ENCODE measurements at places on chromosomes 16 and 17.
A peak's percentile ranks its signal among the peaks of the same experiment; 100 is the strongest.

DNA sequence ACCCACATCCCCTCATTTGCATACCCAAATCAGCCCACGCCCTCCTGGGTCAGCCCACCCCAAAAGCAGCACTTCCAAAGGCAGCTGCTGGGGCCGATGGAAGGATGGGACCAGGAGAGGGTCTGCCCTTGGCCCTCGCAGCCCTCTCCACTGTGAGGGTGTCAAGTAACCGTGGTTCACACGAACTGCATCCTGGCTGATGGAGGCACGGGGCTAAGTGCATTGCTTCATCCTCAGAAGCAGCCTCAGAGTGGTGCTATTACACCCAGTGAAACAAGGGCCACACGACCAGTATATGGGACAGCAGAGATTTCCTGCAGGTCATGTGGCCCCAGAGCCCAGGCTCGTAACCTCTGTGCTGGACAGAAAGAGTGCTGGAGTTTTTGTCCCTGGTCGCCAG lies 13.2 kb upstream of the ATP2A3 start:
- DNase-seq, result no peak

DNA sequence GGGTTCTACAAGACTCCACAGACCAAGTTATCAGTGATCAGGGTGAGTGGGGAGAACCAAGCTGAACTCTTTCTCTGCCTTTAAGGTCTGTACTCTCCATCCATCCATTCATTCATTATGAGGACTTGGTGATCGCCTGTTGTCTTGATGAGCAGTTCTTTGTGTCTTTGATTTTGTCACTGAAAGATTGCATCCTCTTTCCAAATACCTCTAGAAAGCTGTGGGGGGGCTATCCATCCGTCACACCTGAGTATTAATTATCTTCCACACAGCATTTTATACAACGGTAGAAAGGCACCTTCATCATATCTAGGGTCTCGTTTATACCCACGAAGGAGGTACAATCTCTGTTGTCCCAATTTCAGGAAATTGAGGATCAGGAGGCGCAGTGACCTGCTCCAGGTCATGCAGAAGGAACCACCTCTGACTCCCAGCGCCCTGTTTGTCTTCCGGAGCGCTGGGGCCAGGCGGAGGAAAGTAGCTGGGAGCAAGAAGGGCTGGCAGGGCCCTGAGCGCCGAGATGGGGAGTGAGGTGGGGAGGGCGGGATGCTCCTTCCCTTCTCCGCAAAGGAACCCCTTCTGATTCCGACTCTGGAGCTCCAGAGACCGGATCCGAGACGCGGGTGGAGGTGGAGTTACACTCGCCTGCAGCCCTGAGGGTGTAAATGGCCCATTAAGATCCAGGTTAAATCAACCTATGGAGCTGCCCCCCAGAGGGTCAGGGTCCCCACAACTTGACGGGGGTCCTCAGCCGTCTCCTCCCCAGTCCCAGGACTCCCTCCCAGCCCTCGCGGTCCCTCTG lies 605 bp upstream of the ABAT start:
- no peak for DNase-seq

GRCh38 chr16:65117811-65118448 lies 3.9 kb downstream of the CDH11 start:
- peak; percentile 84 for DNase-seq

- no peak for DNase-seq
These were observed 267.3 kb downstream of the MAP2K4 start for GRCh38 chr17:12287953-12288352.

DNA sequence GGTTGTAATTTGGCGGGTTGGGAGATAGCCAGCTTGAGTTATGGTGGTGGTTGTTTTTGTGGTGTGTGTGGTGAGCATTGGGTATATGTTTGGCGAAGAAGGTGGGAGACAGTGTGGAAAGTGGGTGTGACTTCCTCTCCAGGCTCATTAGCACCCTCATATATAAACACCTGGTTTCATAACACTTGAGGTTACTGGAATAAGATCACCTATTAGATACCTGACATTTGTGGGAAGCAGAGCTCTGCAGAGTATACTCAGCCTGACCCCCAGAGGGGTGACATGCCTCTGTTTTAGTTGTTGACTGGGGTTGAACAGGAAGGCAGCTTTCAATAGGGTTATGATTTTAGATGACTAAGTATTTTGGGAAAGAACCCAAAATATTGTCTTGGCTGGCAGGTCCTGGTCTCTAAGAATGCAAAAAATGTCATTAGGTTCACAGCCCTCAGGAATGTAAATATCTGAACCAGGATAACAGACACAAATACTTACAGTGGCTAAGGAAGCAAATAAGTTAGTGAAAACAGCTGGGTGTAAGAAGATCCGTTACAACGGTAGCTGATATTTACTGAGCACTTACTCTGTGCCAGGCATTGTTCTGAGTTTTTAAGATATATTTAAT lies 18.3 kb upstream of the EFCAB13 start:
- peak; percentile 40 for DNase-seq

- no peak for DNase-seq
These were observed 2.9 kb upstream of the BCL6B start for GRCh38 chr17:7019839-7020519.

- peak; percentile 91 for DNase-seq
These were observed 13.5 kb upstream of the CBX8 start for GRCh38 chr17:79810130-79811010.

DNA sequence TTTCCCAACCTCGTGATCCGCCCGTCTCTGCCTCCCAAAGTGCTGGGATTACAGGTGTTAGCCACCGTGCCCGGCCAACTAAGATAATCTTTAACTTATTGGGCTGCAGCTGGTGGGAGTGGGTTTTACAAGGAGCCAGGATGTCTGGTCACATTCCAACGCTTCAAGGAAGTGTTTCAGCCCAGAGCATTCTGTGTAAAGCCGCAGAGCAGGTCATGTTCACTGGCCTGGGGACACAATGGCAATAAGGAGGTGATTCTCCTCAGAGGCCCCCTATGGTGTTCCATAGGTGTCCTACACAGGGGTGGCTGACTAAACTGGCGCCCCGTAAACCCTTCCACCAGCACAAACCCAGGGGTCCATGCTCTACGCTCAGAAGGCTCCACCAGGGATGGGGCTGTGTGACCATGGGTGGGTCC lies 1.2 kb downstream of the QPRT start:
- no peak for DNase-seq

- DNase-seq, result no peak
These were observed 16.0 kb upstream of the WIPF2 start for GRCh38 chr17:40203131-40203530.

DNA sequence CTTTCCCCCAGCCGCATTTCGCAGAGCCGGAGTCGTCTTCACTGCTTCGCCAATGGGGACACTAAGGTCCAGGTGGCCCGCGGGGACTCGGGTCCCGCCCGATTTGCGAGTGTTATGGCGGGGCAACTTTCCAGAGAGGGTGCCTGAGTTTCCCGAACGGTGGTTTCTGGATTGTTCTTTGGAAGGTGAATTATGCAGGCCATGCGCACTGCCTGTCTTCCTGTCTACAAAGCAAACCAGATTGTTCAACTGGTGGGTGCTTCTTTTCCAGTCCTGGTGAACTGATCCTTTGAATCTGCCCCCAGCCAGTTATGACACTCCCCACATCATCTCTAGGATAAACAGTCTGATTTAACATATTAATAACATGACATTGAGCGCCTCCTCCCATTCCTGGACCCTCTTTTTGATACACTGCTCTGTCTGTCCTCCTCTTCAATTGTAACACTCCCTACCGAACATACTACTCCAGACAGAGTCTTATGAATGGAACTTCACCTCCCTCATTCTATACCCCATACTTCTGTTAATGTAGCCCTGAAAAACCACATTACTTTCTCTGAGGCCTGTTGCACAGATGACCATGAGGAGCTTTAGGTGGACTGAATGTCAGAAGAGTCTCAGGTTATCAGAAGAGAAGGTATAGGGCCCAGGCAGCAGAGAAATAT lies 159.0 kb downstream of the RAB11FIP4 start:
- peak; percentile 24 for DNase-seq

DNA sequence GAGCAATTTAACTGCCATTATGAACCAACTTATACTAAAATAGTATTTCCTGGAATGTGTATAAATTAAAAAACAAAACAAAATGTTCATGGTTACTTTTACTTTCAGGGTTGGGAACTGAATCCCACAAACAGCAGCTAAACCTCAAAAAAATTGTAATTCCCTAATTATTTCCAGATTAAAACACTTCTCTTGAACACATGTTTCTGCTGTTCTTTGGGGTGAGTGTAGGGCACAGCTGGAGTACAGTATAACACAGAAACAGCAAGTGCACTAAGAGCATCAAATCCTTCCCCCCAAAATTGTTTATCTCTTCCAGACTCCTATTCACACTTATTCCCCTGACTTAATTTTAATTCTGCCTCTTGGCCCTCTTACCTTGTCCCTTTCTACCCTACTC lies 56.4 kb downstream of the KANSL1 start:
- DNase-seq, result no peak

GRCh38 chr17:34547453-34548063 lies 31.8 kb upstream of the TMEM132E start:
- DNase-seq, result no peak

GRCh38 chr16:50069060-50069459 lies 3.3 kb downstream of the HEATR3 start:
- no peak for DNase-seq

- no peak for DNase-seq
These were observed 847 bp downstream of the CKLF start for GRCh38 chr16:66553223-66553622.

DNA sequence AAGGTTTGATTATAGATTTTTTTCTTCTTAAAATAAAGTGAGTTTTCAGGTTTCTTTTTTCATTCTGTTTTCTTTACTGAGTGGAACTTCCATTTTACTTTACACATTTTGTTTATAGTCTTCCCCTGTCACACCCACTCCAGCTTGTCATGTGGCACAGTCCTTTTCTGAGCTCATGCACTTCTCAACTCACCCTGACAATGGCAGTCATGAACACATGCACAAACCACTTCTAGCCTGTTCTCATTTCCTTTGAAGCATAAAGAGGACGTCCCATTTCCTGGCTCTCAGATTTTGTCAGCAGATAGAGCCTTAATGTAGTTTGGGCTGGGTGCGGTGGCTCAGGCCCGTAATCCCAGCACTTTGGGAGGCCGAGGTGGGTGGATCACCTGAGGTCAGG lies 168.0 kb downstream of the AHSP start:
- no peak for DNase-seq

GRCh38 chr17:37507111-37507510 lies 17.4 kb downstream of the DUSP14 start:
- DNase-seq, result no peak

GRCh38 chr16:20911361-20911760 lies 10.8 kb downstream of the LYRM1 start:
- DNase-seq, result peak; percentile 88
